ENCODE measurements at places on chromosomes 6 and 20.

DNA sequence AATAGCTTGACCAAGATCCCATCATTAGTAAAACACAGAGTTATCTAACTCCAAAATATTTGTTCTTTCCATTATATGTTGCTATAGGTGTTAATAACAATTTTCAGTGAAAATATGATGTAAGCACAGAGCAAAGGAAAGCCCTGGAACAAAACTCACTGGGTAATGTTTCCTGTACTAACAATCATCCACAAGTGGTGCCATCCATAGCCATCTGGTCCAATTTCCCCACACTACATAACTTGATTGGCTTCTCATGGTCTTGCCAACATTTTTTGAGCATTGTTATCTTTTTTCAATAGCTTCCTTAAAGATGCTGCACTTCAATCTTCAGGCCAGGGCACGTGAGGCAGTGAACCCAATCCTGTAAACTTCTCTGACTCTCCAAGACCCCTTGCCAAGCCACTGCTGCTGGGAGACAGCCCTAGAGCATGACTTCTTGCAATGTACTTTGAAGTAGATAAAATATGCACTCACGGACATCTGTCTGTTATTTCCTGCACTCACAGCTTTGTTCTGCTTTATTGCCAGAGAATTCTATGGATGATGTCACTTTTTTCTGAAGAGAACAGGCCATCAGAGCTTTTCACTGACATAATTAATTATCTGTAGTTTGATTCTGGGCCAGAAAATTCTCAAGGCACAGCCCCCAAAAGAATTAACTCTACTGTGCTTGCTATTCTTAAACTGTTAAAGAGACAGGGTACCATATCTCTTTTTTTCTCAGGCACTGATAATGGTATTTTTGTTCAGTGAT is 97.5 kb upstream of the TMEM30A start:
- DNase-seq: no peak

- no peak for DNase-seq
Measured at GRCh38 chr6:96899451-96899998, 1.8 kb upstream of the NDUFAF4 start.

DNA sequence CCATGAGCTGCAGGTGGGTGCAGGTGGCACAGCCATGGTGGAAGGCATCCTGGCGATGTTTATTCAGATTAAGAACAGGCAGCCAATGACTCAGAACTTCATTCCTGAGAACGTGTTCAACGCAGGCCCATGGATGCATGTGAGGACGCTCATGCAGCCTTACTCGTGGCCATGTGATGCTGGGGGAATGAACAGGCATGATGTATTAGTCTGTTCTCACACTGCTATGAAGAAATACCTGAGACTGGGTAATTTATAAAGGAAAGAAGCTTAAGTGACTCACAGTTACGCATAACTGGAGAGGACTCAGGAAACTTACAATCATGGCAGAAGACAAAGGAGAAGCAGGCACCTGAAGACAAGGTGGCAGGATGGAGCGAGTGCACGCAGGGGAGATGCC is 146.6 kb downstream of the RNASET2 start:
- DNase-seq: no peak

GRCh38 chr20:17647391-17648314 is 34.4 kb downstream of the RRBP1 start:
- no peak for DNase-seq

DNA sequence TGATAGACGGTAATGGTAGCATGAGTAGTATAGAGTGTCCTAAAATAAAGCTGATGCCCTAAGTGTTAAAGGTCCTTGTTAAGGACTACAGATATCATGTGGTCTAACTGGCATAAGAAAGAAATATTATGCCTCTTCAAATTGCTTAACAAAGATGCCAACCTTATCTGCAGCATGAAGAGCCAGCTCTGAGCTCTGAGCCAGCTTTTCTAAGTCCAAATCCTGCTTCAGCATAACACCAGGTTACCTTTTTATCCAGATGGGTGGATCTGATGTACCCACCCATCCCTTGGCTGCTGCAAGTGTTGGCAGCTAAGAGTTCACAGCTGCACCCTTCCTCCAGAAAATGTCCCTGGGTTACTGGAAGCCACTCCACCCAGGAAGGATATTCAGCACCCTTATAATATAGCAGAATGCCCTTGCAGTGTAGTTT is 83.8 kb downstream of the TENT5A start:
- no peak for DNase-seq

GRCh38 chr6:30113003-30113759 is at the start of gene TRIM31:
Gene TRIM31, minus strand, starts transcription at chr6:30113090. Its CDS starts 285 bp downstream, at chr6:30112805.
- DNase-seq: no peak

- DNase-seq: no peak
Measured at GRCh38 chr6:105429676-105430075, 26.8 kb upstream of the PREP start.

- peak; percentile 74 for DNase-seq
Measured at GRCh38 chr6:5143634-5144311, 58.6 kb downstream of the PPP1R3G start.

- no peak for DNase-seq
Measured at GRCh38 chr6:49913636-49914375, 47.5 kb upstream of the CRISP1 start.

DNA sequence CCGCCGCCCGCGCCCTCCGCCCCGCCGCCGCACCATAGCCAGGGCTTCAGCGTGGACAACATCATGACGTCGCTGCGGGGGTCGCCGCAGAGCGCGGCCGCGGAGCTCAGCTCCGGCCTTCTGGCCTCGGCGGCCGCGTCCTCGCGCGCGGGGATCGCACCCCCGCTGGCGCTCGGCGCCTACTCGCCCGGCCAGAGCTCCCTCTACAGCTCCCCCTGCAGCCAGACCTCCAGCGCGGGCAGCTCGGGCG is 1.5 kb downstream of the FOXC1 start:
- no peak for DNase-seq

GRCh38 chr20:4870906-4871305 is 130.4 kb downstream of the SLC23A2 start:
- DNase-seq: no peak

- no peak for DNase-seq
Measured at GRCh38 chr6:12348530-12349511, 58.7 kb downstream of the EDN1 start.

DNA sequence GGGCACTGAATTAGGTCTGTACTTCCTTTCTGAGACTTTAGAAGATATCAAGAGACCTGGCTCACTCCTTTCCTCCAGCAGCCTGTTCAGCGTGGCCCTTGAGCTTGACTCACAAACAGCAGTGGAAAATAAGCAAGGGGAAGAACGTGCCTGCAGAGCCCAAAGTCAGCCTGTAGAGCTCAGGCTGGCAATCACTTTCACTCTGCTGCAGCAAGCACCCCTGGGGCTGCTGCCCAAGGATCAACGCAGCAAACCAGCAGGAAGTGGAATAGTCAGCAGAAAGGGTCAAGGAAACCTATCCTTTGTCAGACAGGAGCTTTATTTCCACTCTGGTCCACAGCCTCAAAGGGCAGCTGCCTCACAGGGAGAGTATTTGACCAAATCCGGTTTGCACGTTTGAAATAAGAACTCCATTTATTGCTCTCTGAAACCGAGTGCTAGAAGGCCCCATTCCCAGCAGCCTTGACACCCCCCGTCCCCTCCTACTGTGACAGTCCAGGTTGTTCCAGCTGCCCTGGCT is 77.4 kb downstream of the PRDM1 start:
- no peak for DNase-seq

- DNase-seq: no peak
Measured at GRCh38 chr6:170263410-170263809, 27.5 kb downstream of the DLL1 start.

DNA sequence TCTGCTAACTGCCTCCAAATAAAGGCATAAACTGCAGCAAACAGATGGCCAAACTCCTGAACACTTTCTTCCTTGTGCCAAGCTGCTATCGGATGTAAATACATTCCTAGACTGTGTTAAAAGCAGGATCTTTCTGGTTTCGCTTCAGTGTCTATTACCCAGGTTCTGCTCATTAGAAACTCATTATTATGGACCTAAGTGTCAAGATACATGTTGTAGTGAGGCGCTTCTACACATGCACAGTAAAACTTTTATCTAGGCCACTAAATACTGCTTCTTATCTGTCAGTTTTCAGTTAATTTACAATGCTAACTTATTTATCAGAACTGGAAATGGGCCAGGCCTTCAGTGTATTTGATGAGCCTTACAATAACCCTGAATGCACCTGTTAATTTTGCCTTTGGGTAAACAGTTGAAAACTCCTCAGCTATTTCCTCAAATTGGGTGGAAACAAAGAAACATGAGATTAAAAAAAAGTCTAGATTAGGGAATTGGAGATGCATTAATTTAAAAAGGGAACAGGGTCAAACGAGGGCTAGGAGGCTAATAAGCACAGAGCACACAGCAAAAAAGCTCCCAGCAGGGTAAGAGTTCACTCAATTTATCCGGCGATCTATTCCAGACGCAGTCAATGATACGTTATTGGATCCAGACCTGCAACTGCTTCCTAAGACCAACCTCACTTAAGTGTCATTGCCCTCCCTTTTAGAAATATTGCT is 240.6 kb downstream of the FOXC1 start:
- DNase-seq: no peak

- DNase-seq: no peak
Measured at GRCh38 chr6:169341706-169342105, 88.1 kb upstream of the THBS2 start.
